ENCODE measurements at places on chromosomes 4 and X. TPM values are rescaled to one million over a fixed set of nuclear protein-coding genes. Genes with fewer than 3 reads are reported as not detected.

Gene PRKG2
- not detected for polyA plus RNA-seq

Gene SPATA18
- 0.88 TPM for polyA plus RNA-seq

Gene DCLK2
- polyA plus RNA-seq, result 0.18 TPM

Gene EXOC1L
- polyA plus RNA-seq, result not detected

DNA sequence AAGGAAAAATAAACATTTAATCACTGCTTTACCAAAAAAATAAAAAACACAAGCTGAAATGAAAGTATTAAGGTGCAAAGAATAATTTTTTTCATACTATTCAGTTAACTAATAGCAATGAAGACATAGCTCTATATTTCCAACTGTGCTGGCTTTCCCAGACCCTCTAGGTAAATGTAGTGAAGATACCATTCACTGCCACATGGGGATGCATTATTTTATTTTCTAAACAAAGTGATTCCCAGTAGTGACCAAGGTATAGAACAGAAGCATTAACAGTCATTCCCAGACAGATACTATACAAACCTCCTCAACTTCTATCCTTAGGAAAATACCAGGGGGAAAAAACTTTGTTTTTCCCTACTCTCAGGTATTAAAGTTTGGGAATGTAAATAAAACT, 39.4 kb downstream of the ANTXR2 start:
- DNase-seq, result no peak
